ENCODE measurements at places on chromosomes 13 and 19.

DNA sequence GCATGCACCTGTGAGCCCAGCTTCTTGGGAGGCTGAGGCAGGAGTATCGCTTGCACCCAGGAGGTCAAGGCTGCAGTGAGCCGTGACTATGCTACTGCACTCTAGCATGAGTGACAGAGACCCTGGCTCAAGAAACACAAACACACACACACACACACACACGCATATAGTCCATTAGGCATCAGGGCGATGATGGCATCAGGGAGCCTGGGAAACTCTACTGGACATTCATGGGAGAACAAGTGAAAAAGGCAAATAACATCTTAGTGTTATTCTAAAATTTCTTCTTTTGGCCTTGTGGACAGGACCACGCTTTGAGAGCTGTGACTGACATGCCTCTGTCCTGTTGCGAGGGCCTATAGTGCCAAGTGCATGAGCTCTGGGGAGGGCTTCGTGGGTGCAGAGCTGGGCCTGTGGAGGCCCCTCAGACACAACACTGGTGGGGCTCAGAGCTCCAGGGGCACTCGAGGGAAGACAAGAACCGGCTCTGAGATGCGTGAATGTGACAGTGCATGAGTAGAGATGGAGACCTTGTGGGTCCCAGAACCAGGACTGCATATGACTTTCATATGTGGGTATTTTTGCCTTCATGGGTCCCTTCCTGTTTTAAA is 8.0 kb upstream of the USF2 start:
- DNase-seq, result no peak

- DNase-seq, result no peak
These were observed 35.9 kb upstream of the MPHOSPH8 start for GRCh38 chr13:19597523-19597922.

DNA sequence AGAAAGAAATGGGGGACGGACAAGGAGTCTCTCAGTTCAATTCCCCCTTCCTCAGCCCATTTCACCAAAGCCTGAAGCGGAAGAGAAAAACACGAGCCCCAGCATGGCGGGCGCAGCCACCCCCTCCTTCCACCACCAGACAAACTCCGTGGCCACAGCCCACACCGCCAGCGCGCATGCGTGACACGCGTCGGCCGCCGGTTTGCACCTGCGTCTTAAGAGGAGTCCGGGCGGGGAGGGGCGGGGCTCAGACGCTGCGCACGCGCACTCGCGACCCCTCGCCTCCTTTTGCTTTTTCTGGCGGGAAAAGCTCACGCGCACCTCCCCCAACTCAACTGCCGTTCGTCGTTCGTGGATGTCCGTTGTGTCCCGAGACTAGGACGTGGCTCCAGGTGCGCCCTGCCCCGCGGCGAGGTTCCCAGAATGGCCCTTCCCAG is at the start of gene KASH5:
Gene KASH5, plus strand, starts transcription at position 314 of the 437 bp plus-strand sequence. CDS start 2,635 bp downstream, outside the sequence.
- DNase-seq, result no peak

GRCh38 chr13:98977568-98978265 is at the start of gene DOCK9:
DOCK9 (minus strand) TSS chr13:98978064; CDS start chr13:98977909, 155 bp downstream.
- no peak for DNase-seq

- no peak for DNase-seq
These were observed 32.6 kb downstream of the PDE4A start for GRCh38 chr19:10452726-10453618.

- DNase-seq, result no peak
These were observed at the start of gene CACNA1A for GRCh38 chr19:13506471-13506820. CACNA1A (minus strand) TSS chr19:13506479; CDS start chr19:13506224, 255 bp downstream.

GRCh38 chr19:18814063-18814462 is 17.7 kb upstream of the UPF1 start:
- no peak for DNase-seq

GRCh38 chr13:32314271-32315237 is 609 bp downstream of the ZAR1L start:
- no peak for DNase-seq

DNA sequence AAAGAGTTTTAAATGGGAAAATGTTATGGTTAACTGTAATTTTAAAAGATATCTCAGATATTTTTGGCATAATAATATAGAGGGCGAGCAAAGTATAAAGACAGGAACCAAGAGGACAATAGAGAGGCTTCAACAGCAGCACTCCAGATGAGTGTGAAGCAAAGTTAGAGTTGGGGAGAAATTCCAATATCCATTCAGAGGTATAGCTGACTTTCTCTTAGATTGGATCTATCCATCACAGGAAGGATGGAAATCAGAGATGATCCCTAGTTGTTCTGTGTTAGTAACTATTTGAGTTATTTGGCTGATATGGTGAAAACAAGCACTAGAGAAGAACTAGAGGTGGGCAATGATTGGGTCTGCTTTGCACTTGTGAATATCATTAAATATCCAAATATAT is 786.0 kb upstream of the KLHL1 start:
- DNase-seq, result no peak

DNA sequence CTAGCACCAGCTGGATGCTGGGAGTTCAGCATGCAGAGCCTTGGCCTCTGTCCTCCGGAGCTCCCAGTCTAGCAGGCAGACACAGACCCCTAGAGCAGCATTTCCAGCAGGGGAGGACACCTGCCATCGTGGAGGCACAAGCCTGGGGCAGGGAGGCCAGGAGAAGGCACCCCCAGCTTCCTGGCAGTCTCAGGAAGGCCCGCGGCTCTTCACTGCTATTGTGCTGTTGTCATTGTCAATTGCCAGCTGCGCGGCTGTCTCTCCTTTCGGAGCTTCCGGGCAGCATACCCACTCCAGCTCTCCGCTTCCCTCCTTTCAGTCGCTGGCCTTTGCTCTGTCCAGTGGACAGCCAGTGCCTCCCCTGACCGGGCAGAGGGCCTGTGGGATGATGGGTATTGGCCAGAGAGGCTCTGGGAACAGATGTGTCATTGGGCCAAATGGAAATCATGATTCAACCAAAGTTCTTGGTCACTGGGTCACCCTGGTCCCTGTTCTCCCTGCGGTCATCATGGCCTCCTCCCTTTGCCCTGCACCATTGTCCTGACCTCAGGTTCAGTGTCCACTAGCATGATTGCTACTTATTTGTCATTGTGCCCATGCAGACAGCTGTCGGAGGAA is 93.0 kb downstream of the SLC7A1 start:
- DNase-seq, result no peak

- DNase-seq, result no peak
These were observed 885 bp downstream of the TGFB1 start for GRCh38 chr19:41352609-41353465.

DNA sequence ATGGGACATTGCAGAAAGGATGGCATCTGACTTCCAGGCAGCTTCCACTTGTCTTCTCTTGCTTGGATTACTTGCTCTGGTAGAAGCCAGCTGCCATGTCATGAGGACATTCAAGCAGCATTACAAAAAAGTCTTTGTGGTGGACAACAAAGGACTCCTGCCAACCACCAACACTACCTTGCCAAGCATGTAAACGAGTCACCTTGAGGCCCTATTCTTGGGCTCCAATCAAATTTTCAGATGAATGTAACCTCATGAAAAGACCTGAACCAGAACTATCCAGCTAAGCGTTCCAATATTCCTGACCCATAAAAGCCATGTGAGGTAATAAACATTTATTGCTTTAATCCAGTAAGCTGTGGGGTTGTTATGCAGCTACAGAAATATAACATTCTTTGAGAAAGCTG is 12.5 kb downstream of the PROSER1 start:
- DNase-seq, result no peak

- DNase-seq, result no peak
These were observed 32.0 kb downstream of the CCDC8 start for GRCh38 chr19:46381346-46381745.

GRCh38 chr13:46181840-46182490 is at the start of gene LCP1:
LCP1 (minus strand) TSS chr13:46182177; CDS start chr13:46159662, 22,515 bp downstream.
- peak; percentile 84 for DNase-seq

DNA sequence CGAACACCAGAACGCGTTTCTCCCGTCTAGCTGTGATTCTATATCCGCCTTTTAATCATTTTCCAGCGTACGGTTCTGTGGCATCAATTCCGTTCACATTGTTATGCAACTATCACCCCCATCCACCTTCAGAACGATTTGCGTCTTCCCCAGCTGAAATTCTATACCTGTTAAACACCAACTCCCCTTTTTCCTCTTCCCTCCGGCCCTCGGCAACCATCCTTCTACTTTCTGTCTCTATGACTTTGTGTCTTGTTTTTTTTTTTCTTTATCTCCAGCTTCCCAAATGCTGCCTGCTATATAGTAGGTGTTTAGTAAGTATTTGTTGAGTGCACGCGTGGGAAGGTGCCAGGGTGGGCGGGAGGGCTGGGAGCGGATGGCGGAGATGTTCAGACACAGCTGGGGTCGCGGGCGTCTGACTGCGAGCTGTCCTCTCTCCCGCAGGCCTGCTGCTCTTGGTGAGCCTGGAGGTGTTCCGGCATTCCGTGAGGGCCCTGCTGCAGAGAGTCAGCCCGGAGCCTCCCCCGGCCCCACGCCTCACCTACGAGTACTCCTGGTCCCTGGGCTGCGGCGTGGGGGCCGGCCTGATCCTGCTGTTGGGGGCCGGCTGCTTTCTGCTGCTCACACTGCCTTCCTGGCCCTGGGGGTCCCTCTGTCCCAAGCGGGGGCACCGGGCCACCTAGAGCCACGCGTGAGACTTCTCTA is 20.2 kb downstream of the CACNG6 start:
- DNase-seq, result no peak

GRCh38 chr19:4023600-4024398 is 16.3 kb downstream of the PIAS4 start:
- DNase-seq, result no peak

- peak; percentile 79 for DNase-seq
These were observed 4.5 kb upstream of the IL12RB1 start for GRCh38 chr19:18091217-18091608.

DNA sequence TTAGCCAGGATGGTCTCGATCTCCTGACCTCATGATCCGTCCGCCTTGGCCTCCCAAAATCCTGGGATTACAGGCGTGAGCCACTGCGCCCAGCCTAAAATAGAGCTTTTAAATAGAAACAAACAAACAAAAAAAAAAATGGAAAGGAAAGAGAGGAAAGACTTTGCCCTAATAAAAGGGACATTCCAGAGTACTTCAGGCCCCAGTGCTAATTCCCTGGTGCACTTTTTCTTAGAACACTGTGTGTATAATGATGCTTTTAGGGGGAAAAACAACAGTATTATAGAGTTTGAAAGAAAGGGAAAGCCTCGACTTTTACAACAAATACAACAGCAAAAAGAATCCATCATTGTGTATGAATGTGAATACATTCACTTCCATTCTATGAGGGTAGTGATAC is 104.7 kb downstream of the CRYL1 start:
- DNase-seq, result no peak

DNA sequence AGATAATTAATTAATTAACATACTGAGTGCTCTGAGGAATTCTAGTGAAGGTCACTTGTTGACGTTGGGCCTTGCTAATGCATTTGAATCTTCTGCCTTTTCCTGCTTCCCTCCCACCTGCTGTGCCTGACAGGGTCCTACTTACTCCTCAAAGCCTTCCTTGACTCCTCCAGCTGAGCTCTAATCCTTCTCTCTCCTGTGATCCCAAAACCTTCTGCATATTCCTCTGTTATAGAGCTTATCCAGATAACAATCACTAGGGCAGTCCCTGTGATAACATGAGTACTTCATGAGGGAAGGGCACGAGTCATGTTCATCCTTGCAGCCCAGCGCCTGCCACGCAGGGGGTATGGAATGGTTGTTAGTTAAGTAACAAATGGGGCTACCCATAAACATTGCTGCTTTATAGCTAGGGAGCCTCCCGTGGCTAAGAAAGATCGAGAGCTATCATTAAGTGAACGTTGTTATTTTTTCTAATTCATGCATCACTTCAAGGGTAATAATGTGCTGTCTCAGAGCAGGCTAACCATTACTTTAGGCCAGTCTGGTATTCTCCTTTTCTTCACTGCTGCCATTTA is 19.1 kb upstream of the SPATA13 start:
- DNase-seq, result no peak

- DNase-seq, result no peak
These were observed 597.9 kb upstream of the PCDH9 start for GRCh38 chr13:67827992-67828391.

DNA sequence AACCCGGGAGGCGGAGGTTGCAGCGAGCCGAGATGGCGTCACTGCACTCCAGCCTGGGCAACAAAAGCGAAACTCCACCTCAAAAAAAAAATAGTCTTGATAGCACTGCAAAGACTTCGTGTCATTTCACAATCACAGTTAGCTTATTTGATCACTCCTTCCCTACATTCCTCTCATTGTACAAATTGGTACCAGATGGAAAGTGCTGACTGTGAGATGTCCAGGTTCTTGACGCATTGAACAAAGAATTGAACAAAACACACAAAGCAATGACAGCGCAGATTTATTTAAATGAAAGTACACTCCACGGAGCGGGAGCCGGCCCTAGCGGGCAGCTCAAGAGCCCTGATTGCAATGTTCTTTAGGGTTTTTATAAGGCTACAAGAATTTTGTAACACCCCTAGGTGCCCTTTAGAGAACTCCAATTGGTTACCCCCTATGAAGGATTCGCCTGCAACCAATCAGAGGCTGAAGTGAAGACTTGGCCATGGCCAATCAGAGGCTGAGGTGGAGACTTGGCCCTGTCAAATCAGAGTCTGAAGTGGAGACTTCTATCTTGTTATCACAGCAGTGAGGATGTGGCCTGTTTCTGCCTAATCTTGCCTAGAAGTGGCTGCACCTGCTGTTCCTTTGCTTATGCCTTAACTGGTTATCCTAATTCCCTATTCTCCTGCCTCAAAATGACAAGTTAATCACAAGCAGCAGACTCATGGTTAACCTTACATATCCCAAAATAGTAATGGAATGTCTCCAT is 16.7 kb downstream of the ZNF556 start:
- no peak for DNase-seq

DNA sequence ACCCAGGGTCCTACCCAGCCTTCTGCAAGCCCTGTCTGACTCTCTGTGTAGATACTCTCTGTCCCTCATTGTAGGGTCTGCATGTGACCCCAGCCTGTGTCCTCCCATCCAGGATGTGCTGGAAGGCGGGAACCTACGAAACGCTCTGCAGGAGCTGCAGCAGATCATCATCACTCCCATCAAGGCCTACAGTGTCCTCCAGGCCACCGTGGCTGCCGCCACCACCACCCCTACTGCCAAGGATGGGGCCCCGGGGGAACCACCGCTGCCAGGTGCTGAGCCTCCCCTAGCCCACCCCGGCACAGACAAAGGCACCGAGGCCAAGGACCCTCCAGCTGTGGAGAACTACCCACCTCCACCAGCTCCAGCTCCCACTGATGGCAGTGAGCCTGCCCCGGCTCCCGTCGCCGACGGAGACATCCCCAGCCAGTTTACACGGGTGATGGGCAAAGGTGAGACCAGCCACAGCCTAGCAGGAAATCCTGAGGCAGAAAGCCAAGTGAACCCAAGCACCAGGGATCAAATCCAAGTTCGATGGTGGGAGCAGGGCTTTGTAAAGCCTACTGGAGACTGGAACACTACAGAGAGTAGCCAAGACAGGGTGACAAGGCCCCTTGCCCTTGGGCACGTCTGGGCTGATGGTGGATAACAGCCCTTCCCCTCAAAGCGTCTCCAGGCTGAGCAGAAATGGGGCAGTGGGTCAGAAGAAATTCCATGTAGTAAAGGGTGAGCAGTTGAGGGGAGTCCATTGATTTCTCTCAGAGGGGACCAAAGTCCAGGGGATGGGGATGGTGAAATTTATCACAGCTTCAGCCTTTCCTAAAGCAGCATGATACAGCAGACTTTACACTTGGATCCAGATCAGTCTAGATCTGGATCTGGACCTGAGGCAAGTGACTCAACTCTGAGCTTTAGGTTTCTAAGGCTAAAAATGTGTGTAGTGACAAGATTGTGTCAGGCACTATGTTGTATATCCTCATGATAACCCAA is 13.2 kb downstream of the PAF1 start:
- no peak for DNase-seq

- DNase-seq, result no peak
These were observed 8.5 kb upstream of the ZNF91 start for GRCh38 chr19:23403581-23404324.
